ENCODE measurements at places on chromosomes 16 and 17.

DNA sequence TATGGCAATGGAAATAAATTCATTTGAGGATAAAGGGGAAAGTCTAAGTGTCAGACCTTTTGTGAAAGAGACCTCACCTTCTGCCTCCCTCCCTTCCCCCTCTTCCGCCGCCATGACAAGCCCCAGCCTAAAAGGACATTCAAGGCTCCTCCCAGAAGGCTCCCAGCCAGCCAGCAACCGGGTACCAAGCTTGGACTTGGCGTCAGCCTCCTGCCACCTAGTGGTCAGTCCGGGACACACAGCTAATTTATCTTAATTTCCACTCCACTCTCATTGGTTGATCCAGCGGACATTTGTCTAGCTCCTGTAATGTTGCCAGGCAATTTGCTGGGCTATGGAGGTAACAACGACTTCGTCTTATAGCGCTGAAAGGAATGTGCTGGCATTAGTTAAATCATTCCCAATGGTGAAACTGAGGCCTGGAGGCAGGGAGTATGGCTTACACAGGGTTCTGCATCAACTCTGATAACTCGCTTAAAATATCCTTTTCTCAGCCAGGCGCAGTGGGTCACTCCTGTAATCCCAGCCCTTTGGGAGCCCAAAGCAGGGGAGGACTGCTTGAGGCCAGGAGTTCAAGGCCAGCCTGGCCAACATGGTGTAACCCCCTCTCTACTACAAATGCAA is 19.3 kb upstream of the CLEC3A start:
- DNase-seq = peak; percentile 98
- H3K4me1 ChIP-seq = no peaks in the 10 kb centered on the region
- H3K4me3 ChIP-seq = no peak overlapping the region
- H3K27me3 ChIP-seq = no peaks in the 10 kb centered on the region
- H3K36me3 ChIP-seq = no peaks in the 10 kb centered on the region

DNA sequence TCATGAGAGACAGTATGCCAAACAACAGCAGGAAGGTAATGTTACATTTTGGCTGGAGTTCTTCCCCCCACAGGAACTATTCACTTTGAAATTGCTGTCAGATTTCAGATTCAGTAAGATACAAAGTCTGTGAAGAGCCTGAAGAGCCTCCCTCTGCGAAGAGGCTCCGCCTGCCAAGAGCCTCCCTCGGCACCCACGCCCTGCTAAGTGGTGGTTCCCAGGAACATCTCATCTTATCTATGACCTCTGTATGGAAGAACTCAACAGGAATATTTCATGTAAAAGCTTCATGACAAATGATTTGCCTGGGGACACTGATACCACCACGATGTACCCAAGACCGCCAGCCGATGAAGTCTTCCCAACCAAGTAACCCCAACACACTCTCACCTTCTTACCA is 3.2 kb downstream of the ZC3H7A start:
- no peak overlapping the region for H3K27ac ChIP-seq
- DNase-seq = no peak
- H3K4me1 ChIP-seq = peaks cover 26% of the 10 kb centered on the region
- H3K4me3 ChIP-seq = no peak overlapping the region
- H3K27me3 ChIP-seq = no peaks in the 10 kb centered on the region

GRCh38 chr17:39123627-39124026 is 27.8 kb downstream of the PLXDC1 start:
- no peak overlapping the region for H3K4me3 ChIP-seq
- H3K36me3 ChIP-seq = no peaks in the 10 kb centered on the region
- no peaks in the 10 kb centered on the region for H3K27me3 ChIP-seq
- no peak for DNase-seq
- no peak overlapping the region for H3K27ac ChIP-seq

- H3K27me3 ChIP-seq = no peaks in the 10 kb centered on the region
- H3K4me3 ChIP-seq = no peak overlapping the region
- DNase-seq = no peak
- H3K36me3 ChIP-seq = peaks cover 14% of the 10 kb centered on the region
- no peaks in the 10 kb centered on the region for H3K4me1 ChIP-seq
These were observed 10.8 kb upstream of the C16orf95 start for GRCh38 chr16:87327798-87328495.

DNA sequence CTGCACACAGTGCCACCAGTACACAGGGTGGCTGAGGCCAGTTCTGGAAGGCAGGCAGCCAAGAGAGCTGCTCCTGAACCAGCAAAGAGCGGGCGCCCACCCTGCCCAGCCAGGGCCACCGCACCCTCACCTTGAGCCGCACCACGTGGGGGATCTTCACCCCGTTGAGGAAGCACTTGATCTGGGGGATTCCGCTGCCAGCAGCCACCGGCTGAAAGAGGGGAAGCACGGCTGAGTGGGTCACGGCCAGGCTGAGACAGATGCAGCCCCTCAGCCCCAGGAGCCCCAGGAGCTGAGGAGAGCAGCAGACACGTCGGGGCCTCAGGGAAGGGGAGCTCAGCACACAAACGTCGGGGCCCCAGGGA is 14.6 kb upstream of the CCDC154 start:
- no peak overlapping the region for H3K27ac ChIP-seq
- DNase-seq = no peak
- no peak overlapping the region for H3K4me3 ChIP-seq
- peaks cover 17% of the 10 kb centered on the region for H3K36me3 ChIP-seq
- no peaks in the 10 kb centered on the region for H3K4me1 ChIP-seq
- H3K27me3 ChIP-seq = no peaks in the 10 kb centered on the region

DNA sequence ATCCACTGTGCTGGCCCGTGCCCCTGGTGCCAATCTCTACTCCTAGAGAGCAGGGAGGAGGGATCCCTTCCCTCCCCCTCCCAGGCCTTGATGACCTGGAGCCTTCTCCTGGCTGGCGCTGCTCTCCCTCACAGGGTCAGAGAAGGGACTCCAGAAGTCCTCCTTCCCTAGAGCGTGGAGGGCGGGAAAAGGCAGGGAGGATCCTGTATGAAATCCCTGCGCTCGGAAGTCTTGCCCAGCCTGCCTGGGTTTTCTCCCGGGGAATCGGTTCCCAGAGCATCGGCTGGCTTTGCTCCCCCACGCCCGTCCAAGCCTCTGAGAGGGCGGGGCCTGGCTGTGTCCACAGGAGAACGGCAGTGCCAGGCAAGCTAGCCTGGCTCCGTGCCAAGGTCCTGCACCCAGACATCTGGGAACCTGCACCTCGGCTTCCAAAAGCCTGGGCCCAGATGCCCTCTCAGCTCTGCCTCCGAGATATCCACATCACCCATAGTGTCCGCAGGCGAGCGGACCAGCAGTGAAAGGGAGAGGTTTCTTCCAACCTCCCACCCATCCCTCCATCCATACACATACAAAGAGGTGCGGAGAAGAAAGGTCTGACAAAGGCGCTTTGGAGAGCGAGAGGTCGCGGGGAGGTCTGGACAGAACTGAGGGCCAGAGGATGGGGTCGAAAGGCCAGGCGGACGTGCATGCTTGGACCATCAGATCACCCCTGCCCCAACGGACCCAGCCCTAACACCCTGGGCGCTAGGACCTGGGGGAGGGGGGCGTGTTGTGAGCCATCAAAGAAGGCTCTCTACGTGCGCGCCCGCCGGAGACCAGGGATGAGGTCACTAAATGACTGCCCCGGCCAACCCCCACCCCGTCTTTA is 1.1 kb downstream of the MPP2 start:
- peak; percentile 99 for DNase-seq
- H3K4me1 ChIP-seq = no peaks in the 10 kb centered on the region
- peak overlapping the region; percentile 76 for H3K27ac ChIP-seq
- H3K27me3 ChIP-seq = peaks cover 61% of the 10 kb centered on the region

- H3K4me1 ChIP-seq = peaks cover 4% of the 10 kb centered on the region
- peaks cover 4% of the 10 kb centered on the region for H3K27me3 ChIP-seq
- no peaks in the 10 kb centered on the region for H3K36me3 ChIP-seq
- peak overlapping the region; percentile 73 for H3K4me3 ChIP-seq
These were observed 656 bp upstream of the IGFBP4 start for GRCh38 chr17:40442392-40443195.

GRCh38 chr17:58269557-58270291 is 11.0 kb downstream of the MPO start:
- H3K36me3 ChIP-seq = no peaks in the 10 kb centered on the region
- H3K27me3 ChIP-seq = peaks cover 6% of the 10 kb centered on the region
- H3K27ac ChIP-seq = no peak overlapping the region
- no peaks in the 10 kb centered on the region for H3K4me1 ChIP-seq
- no peak overlapping the region for H3K4me3 ChIP-seq
- peak; percentile 31 for DNase-seq

DNA sequence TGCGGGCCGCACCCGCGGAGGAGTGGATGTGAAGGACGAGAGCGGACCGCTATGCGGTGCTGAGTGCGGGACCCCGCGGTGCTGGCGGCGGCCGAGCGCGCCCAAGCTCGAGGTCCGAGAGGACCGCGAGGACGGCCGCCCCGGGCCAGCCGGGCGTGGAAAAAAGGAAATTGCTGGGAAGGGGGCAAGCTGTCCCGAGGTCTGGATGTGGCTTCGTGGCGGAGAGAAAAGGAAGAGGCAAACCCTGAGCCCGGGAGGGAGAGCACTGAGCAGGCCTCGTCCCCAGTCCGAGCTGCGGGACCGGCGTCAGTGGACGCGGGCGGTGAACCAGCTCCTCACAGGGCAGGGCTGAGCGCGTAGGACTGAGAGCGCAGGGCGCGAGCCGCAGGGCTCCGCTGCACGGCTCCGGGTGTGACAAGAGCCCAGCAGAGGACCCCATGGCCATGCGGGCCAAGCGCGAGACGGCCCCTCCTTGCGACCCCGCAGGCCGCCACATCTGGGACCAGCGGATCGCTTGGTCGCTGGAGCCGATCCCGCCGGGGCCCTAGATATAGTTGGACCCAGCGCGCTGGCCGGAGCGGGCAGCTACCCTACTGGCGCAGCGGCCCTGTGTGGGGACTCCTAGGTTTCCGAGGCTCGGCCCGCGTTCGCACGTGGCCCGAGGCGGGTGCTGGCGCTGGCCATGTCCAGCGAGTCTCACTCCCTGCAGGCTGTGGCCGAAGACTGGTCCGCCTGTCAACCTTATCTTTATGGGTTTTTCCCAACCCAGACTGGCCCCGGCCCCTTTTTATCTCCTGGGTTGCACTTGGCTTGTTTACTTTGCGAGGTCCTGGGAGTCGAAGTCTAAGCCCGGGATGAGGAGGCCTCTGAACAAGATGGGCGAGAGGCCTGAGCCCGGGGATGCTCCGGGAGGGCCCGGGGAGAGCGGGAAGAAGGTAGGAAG is 2.4 kb downstream of the TBX4 start:
- H3K27ac ChIP-seq = no peak overlapping the region
- peaks cover 100% of the 10 kb centered on the region for H3K27me3 ChIP-seq
- no peak overlapping the region for H3K4me3 ChIP-seq
- H3K4me1 ChIP-seq = peaks cover 4% of the 10 kb centered on the region
- no peaks in the 10 kb centered on the region for H3K36me3 ChIP-seq
- peak; percentile 84 for DNase-seq

All from endodermal cell (in vitro differentiated cells).